Right ventricle myocardium inferior (tissue), 1 donor: ENCODE measurements at places on chromosomes 12 and 14. TPM values are rescaled to one million over a fixed set of nuclear protein-coding genes. Genes with fewer than 3 reads are reported as not detected.

DNA sequence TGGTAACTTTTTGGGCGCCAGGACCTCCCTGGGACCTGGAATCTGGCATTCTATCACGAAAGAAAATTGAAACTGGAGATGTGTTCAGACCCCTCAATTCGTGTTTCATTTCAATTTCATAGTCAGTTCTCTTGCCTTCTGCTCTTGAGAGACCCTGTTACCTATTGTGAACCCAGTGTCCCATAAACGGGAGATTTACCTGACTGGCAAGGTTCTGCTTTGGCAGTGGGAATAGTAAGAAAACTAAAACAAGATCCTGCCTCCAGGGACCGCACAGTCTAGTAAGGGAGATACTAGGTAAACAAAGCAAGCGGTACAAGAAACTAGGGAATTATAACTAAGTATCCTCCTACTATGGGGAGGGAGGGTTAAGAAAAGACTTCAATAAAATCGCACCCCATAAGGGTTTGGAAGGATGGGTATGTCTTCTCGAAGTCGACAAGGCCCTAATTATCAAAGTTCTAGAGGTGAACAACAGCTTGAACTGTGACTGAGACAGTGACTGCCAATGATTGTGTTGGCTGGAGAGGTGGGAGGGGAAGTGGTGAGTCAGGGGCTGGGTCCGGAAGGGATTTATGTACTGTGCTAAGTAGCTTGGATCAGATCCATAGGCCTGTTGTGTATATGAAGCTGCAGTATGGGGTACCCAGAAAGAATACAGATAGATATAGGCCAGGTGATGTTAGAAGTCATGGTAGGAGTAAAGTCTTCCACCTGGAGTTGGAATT lies 754 bp downstream of the ACSS3 start:
- no peak for DNase-seq

GRCh38 chr12:60209933-60210332 lies 614.1 kb downstream of the SLC16A7 start:
- DNase-seq: no peak

- peak; percentile 77 for DNase-seq
Measured at GRCh38 chr14:35534873-35535482, 1.0 kb downstream of the INSM2 start.

DNA sequence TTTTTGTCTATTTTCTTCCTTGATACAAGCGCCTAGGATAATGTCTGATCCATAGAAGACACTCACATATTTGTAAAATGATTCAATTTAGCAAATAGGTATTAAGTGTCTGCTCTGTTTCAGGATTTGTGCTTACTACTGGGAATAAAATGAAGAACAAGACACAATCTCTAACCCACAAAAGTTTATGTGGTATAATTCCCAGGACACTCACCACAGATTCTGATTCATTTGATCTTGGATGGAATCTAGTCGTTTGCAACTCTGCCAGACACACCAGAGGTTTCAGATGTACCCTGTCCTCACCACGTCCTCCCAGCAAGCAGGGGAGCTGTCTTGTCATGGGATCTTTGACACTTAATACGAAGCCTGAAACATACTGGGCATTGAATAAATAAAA lies 208.3 kb downstream of the LRIG3 start:
- no peak for DNase-seq

- no peak for DNase-seq
Measured at GRCh38 chr12:1533205-1533601, 61.2 kb downstream of the FBXL14 start.

DNA sequence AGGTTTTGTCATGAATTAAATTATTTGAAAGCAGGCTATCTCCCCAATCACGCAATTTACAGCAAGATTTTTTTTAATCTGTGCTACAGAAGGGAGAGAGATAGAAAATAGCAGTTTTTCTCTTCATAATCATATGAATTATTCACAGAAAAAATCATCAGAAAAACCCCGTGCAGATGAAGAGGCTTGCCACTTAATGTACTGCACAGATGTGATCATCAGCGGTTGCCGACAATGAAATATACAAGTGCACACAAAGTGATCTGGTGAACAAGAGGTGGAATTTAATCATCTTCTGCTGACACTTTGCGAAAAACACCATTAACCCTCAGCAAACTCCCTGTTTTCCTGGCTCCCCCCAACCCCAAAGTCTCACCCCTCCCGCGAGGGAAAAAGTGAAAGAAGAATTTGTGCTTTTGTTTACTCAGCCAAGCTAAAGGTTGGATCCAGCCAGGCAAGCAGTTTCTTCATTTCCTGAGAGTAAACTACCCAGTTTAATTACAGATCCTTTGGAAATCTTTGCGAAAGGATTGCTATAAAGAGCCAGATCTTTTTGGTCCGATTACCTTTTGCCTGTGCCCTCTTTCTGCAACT lies 3.1 kb upstream of the LMO3 start:
- DNase-seq: no peak

The PPP1CC gene
- 163 TPM for total RNA-seq

The EPYC gene
- total RNA-seq: not detected

The MORN3 gene
- 0.11 TPM for total RNA-seq
